ENCODE measurements at places on chromosomes 1 and 21. TPM values are rescaled to one million over a fixed set of nuclear protein-coding genes. Genes with fewer than 3 reads are reported as not detected.

GRCh38 chr1:156359249-156359648 lies 9.8 kb upstream of the RHBG start:
- DNase-seq: no peak

DNA sequence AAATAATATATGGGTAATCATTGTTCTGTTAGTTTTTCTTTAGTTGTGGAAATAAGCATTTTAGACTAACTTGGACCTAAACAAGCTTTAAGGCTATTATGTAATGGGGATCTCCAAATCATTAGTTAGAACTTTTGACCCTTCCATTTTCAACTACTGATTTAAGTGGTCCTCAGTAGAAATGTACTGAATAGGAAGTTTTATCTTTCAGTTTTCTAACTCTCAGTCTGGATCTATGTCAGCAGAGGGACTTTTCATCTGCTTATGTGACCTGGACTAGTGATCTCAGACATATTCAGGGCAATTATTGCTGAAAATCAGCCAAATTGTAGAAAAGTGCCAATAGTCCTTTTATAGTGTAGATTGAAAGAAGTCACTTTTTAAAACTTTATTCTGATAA lies 56.0 kb downstream of the SASS6 start:
- DNase-seq: no peak

C1QB gene
- total RNA-seq: not detected

C1orf216 gene
- total RNA-seq: 18.8 TPM

GRCh38 chr21:31405604-31406003 lies 61.5 kb upstream of the TIAM1 start:
- DNase-seq: no peak

AK5 gene
- total RNA-seq: 31.5 TPM

GRCh38 chr1:111761717-111762116 lies 6.0 kb downstream of the DDX20 start:
- DNase-seq: no peak

Measured in osteocyte (in vitro differentiated cells).